GDM1 (cell line): ENCODE measurements at places on chromosomes 6 and 20.
A peak's percentile ranks its signal among the peaks of the same experiment; 100 is the strongest.

- peak; percentile 90 for DNase-seq
These were observed 15.1 kb downstream of the ACSS1 start for GRCh38 chr20:25042531-25043498.

DNA sequence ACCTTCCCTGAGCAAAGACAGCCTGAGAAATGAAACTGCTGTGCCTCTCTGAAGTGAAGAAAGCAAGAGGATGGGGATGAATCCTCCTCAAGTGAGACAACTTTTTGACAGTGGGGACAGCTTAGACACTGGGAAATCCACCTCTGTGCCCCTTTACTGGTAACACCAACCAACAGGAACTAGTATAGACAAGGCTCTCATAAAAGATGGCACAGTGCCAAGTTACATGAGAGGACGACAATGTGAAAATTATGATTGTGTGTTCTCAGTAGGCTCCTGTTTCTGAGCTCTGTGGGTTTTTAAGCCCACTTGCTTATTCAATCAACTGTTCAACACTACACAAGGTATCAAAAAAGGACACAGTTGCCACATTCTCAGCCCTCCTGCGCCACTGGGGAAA, 41.6 kb upstream of the LYRM2 start:
- DNase-seq = no peak

DNA sequence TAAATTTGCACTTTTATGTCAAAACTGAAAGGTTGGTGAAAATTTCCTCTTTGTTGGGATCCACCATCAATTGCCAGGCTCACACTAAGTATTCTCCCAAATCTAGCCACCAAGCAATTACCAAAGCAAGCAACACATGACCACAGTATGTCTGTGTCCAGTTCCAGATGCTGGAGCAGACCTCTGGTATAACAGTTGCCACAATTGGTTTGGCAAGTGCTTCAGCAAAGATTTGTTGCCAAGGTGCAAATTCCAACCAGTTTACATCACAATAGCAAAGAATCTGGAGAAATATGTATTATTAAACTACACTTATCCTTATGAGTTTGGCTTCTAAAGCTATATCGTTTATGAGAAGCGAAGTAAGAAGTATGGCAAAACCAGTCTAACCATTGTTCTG, 6.4 kb downstream of the GTF2H5 start:
- DNase-seq = no peak

- no peak for DNase-seq
These were observed 16.3 kb downstream of the TRAF3IP2 start for GRCh38 chr6:111589366-111589765.

DNA sequence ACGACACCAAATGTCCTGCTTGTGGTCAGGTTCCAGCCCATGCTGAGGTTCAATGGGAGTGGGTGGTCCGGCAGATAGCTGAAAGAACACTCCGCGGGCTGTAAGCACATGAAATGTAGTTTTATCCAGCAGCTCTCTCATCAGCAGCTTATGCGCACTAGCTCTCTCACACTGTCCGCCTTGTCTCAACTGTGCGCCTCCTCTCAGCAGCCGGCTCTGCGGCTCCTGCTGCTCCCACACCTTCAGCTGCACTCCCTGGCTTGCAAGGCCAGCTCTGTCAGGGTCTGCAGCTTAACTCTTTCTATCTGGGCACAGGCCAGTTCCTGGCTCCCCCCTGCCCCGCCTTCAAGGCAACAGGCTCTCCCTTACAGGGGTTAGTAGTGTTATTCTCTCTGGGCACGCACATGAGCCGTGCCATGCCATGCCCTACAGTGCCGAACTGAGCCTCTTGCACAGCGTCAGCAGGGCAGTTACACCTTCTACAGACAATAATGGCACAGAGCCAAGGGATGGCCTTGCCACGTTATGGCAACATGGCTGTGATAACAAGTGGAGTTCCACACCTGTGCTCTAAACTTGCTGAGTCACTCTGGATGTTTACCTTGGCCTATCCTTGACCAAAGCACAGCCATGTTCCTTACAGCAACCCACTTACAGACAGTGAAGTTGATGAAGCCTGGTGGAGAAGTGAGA, 84.0 kb upstream of the LRFN2 start:
- no peak for DNase-seq

DNA sequence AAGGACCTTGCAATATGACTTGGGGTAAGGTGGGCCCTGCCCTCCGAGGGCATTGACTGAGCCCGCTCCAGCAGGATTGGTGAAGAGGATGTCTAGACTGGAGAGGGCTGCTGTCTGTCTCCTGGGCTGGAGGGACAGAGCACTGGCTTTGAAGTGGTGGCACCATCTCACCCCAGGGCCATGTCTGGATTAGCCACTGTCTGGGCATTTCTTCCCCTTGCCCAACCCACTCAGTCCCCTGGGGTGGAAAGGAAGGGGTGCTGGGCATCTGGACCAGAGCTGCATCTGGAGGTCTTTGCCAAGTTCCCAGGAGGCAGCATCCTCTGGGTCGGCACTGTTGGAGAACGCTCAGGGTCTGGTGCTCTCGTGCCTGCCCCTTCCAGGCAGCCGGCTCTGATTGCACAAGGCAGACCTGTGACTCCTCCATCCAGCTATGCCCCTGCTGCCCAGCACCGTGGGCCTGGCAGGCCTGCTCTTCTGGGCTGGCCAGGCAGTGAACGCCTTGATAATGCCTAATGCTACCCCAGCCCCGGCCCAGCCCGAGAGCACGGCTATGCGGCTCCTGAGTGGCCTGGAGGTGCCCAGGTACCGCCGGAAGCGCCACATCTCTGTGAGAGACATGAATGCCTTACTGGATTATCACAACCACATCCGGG, at the start of gene R3HDML:
Gene R3HDML, plus strand, starts transcription at position 319 of the 656 bp plus-strand sequence. Its CDS starts 115 bp downstream, at position 434.
- DNase-seq = no peak

DNA sequence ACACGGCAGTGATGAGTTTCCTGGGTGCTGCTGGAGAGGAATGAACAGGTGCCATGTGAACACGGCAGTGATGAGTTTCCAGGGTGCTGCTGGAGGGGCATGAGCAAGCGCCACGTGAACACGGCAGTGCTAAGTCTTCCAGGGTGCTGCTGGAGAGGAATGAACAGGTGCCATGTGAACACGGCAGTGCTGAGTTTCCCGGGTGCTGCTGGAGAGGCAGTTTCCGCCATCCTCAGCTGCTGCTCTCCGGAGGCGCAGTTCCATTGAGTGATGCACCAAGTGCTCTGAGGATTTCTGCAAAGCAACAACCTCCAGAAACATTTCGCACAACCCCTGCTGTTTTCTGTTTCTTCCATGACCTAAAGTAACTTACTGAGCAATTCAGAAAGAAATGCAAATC, 155.4 kb downstream of the SMOC2 start:
- no peak for DNase-seq

DNA sequence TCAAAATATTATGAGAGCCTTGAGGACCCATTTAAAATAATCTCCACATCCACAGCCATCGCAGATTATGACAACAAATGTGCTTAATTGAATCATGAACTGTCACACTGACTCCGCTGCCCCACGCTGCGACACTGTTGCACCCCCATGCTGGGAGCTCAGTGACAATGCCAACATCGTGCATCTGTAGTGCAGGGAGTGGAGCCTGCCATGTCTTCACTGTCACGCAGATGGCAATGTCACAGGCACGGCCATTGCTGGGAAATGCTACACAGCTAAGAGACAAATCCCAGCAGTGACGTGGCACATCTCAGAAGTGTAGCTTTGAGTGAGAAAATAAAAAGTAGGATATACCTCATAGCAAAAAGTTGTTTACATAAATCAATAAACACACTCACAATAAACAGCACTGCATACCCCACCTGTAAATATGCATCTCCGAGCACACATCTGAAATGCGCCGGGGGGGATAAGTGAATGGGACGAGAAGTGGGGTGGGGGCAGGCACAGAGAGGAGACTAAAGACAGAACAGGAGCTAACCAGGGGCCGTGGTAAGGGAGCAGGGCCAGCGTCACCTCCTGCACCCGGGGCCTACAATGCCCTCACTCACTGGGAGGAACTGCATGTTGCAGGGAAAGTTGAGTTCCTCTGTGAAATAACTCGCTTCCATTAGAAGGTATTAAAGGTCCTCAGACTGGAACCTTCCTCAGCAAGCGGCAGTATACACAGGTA, 349.9 kb downstream of the THBS2 start:
- no peak for DNase-seq

GRCh38 chr6:43729537-43729936, 40.5 kb upstream of the VEGFA start:
- DNase-seq = no peak

DNA sequence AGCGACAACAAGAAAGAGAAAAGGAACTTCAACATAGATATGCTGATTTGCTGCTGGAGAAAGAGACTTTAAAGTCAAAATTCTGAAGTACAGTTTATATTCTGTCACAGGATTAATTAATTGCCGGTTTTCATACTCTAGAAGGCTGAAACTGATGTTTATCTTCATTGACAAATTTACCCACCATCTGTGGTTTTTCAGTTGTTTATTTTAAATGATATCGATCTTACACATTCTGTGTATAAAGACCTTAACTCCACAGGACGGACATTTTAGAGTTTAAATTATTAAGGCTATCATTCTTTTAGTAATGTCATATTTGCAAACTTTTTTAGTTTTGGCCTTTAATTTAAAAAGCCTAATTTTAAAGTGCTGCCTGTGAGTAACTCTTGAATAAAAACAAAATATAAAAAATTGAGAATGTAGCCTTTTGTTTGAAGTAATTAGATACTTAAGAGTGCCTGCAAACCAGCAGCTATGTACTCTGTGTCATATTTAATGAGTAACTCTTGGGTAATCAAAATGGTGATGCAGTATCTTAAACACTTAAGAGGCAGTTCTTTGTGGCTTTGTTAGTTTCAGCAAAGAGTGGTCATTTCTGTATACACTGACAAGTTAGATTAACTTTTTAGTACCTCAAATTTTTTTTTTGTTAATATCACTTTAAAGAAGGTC, 59.3 kb downstream of the CDC5L start:
- no peak for DNase-seq

- DNase-seq = no peak
These were observed 21.4 kb upstream of the TRAM2 start for GRCh38 chr6:52598123-52598823.

DNA sequence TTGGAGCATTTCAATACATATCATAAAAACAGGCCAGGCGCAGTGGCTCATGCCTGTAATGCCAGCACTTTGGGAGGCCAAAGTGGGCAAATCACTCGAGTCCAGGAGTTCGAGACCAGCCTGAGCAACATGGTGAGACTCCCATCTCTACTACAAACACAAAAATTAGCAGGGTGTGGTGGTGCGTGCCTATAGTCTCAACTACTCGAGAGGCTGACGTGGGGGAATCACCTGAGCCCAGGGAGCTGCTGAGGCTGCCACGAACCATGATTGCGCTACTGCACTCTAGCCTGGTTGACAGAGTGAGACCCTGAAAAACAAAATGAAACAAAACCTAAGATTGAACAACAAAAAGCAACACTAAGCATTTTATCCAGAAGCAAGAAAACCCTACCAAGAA, 47.2 kb downstream of the BACH2 start:
- no peak for DNase-seq

- peak; percentile 66 for DNase-seq
These were observed 59.6 kb upstream of the TAGAP start for GRCh38 chr6:159104163-159104925.

- DNase-seq = peak; percentile 35
These were observed 7.0 kb downstream of the DYNLRB1 start for GRCh38 chr20:34522969-34523871.

DNA sequence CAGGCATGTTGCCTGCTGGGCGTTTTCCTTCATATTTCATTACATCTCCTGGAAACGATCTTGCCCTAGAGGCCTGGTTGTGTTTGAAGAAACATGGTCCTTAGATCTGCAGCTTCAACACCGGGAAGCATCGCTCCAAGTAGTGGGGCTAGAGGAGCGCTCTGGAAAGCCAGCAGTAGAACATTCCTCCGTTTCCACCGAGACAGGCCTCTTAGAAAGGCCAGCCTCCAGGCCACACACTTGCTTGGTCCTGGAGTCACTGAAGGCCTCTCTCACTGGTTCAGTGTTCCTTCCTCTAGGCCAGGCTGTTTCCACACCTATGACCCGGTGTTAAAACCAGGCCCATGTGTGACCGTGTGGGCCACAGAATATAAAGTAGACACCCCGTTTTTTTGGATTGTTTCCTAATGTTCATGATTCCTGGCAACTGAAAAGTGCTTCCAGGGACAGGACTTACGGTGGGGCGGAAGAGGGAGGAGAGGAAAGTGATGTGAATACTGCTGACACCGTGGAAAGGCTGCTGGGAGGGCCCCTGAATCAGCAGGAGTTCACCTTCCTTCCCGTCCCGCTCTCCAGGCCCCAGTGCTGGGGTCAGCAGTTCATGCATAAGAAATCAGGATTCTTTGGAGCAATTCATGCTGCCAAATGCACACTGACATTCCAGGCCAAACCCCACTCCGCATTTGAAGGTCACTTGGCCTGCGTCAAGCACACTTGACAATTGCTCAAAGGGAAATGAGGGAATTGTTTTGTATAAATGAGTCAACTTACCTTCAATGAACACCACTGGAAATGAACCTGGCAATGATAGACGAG, 83.8 kb downstream of the IYD start:
- no peak for DNase-seq

DNA sequence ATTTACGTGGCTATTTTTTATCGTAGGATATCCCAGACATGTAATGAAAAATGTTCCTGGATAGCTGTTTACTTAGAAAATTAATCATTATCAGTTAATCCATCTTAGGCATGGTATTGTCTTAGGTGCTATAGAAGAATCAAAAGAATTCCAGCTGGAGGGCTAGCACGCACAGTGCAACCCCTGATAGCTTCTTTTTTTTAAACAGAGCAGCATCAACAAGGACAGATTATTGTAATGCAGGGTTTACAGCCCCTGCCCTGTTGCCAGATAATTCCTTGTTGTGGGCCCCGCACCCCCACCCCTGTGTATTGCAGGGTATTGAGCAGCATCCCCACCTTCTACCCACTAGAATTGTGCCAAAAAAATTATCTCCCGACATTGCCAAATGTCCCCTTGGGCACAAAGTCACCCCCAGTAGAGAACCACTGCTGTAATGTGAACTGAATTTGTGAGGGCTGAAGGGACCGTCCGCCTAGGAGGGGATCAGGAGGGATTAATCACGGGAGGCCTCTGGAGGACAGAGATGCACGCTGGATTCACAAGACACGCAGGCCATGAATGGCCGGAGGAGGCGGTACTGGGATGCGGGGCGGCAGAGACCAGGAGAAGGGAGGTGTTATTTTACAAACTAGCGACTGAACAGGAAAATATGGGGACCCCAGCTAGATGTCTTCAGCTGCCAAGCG, 174.6 kb downstream of the ZDHHC14 start:
- no peak for DNase-seq

GRCh38 chr6:127345521-127345920, 2.1 kb upstream of the ECHDC1 start:
- DNase-seq = no peak
